ENCODE measurements at places on chromosomes 2 and 18. TPM values are rescaled to one million over a fixed set of nuclear protein-coding genes. Genes with fewer than 3 reads are reported as not detected.

DNA sequence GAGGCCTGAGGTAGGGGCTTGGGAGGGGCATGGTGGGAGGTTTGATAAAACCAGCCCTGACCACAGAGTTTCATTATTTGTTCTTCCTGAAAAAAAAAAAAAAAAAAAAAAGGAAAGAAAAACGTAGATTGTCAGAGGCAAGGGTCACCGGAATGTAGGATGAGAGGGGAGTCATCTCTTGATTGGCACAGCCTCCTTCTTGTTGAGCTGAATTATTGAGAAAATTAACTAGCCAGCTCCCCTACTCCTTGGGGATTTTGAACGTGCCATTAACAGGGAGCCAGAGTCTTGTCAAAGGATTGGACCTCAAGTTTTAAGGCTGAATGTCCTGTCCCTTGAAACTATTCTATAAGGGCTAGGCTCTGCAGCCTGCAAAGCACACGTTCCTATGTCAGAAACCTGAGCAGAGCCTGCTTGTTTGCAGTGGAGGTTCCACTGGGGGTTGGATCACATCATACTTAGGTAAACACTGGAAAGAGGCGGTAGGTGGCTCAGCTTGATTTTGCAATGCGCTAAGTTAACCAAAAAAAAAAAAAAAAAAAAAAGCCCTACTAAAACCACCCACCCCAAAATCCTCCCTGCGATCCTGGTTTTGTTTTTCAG is 2.3 kb downstream of the INHBB start:
- DNase-seq, result no peak

- DNase-seq, result no peak
Observed at GRCh38 chr2:38244301-38244700, 132.8 kb downstream of the ATL2 start.

NYAP2 gene
- 0.01 TPM for polyA plus RNA-seq

DNA sequence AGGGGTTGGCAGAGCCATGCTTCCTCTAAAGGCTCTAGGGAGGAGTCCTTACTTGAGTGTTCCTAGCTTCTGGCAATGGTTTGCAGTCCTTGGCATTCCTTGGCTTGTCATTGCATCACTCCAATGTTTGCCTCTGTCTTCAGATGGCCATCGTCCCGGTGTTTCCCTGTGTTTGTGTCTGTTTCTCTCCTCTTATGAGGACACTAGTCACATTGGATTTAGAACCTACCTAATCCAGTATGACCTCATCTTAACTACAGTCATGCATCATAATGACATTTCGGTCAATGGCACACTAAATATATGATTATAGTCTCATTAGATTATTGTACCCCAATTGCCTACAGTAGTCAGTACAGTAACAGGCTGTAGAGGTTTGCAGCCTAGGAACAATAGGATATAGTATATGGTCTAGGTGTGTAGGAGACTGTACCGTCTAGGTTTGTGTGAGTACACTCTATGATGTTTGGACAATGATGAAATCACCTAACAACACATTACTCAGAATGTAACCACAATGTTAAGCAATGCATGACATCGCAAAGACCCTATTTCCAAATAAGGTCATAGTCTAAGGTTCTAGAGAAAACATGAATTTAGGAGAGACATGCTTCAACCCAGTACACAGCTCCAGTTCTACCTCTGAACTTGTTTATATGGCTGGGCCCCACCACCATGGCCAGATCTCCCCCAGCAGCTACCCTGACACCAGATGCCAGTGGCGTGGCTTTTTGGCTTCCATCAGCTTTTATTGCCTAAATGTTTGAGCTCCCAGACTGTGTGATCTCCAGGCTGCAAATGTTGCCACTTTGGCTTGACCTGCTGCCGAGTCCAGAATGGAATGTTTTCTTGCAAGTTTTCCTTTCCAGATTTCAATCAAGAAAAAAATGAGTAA is 22.1 kb downstream of the SRD5A2 start:
- DNase-seq, result peak; percentile 92

DNA sequence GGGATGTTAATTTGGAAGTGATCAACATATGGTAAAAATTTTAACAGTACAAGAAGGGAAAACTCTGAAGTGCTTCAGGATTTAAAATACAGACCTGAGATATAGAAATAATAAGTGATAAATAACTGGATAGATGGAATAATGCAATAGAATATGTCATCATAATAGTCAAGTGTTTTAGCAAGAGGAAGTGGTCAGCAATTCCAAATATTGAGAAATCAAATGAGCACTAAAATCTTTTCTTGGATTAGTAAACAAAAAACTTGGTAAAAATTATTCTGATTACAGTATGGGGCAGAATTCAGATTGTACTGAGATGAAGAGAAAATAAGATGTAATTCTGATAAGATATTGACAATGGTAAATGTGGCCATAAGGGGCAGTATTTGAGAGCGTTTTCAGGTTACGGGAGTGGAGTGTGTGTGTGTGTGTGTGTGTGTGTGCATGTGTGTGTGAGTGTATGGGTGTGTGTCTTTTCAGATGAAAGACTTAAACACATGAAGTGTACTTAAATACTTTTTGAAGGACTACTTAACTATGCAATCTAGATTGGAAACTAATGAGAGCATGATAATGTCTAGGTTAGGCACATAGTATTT is 217.9 kb upstream of the ITGA4 start:
- peak; percentile 55 for DNase-seq
